ENCODE measurements at places on chromosomes 6 and 20.

DNA sequence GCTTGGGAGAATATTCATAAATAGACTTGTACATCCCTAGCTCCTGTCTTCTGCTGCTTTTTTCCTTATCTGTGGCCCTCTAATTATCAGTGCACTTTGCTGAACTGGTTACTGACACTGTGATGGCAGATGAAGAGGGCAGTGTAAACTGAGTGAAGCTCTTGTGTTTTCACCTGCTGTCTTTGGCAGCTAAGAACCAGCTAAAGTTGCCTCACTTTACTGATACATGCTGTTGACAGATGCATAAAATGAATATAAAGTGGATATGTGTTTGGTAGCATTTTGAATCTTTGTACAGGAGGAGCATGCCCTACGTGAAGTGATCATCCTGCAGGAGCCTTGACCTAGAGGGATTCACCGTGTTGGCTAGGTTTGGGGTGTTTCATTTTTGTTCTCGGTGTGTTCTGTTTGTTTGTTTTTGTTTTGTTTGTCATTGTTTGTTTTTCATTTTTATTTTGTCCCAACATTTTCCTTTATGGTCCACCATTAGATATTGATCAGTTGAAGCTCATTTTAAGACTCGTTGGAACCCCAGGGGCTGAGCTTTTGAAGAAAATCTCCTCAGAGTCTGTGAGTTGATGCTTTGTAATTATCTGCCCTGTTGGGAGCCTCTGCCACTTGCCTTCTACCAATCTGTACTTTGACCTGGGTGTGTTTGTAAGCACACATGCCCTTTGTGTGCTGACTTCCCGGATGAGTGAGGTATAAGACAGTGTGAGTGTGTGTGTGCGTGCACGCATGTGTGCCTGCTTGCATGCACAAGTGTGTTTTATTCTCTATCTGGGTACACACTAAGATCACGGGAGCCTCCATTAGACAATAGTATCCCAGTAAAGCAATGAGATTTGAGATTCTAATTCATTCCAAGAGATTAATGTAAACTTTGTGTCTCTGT is 34.6 kb upstream of the MAPK13 start:
- no peak for DNase-seq

- DNase-seq = peak; percentile 35
Measured at GRCh38 chr20:23446505-23446904, 6.2 kb downstream of the CST11 start.

DNA sequence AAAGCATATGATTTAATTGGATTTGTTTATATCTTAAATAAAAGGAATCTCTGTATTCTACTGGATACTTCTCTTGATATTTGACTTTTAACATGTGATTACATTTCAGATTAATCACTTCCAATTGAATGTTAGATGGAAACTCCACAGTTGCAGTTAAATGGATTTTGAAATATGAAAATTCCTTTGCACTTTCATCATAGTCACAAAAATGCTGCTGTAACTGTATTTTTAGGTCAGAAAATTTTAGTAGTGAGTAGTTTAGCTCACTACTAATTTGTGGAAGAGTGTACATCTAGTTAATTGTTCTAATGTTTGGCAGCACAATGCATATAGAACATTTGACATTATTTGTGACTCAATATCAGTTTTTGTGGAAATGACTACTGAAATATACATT is 26.8 kb downstream of the PTCHD4 start:
- DNase-seq = no peak

DNA sequence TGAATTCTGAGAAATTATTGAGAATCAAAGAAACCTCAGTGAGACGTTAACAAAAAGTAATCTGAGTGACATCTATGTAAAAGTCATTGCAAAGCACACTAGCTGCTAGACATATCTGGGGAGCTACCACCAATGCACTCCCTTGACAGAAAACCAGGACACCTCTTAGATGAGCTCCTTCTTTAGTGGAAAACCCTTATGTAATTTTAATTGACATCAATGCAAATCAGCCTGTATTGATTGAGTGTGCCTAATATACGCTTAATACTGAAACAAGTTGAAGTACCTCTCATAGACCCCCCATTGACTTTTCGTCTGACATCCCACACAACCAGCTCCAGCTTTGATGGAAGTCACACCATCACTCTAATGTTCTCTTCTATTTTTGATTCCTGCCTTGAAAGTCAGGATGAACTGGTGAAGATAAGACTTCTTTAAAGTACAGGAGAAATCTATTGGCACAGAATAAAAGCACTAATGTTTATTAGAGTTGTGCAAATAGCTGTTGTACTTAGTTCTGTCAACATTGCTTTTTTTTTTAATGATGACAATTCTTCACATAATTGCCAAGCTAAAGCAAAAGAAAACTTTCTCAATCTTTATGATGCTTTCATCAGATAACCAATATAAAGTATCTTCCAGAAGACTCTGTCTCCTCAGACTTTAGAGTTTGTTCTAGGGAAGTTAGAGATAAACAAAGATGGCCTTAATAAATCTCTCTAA is 98.0 kb upstream of the FAM8A1 start:
- no peak for DNase-seq
